ENCODE measurements at places on chromosomes 1 and 21.

- no peak for DNase-seq
Measured at GRCh38 chr1:164380893-164381292, 178.1 kb upstream of the PBX1 start.

- no peak for DNase-seq
Measured at GRCh38 chr1:234901491-234902049, 227.1 kb downstream of the TOMM20 start.

GRCh38 chr1:174058624-174059023, 36.5 kb upstream of the RC3H1 start:
- DNase-seq = no peak

DNA sequence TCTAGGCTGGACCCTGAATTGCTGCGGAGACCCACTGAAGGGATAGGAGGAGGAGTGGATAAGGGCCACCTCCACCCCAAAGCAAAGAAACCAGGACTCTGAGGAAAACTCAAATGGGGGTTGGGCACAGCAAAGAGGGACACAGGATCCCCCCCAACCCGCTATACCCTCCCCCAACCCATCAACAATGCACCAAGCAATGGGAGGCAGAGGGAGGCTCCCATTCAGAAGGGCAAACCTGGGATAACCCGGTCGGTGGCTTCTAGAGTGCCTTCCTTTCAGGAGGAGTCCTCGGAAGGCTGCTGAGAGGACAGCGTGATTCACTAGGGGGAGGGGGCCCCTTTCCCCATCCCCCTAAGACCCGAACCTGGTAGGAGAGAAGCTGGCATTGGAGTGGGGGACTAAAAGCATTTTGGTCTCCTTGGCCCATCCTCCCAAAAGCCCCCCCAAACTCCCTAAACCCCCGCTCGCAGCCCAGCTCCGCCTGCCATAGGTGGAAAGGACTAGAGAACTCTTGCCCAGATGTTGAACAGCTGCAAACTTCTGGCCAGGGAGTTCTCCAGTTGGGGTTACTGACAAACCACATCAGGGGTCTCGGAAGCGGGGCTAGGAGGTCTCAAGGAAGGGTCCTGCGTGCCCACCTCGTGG, 1.3 kb downstream of the MEF2D start:
- peak; percentile 29 for DNase-seq
